ENCODE measurements at places on chromosomes 12 and 14.

DNA sequence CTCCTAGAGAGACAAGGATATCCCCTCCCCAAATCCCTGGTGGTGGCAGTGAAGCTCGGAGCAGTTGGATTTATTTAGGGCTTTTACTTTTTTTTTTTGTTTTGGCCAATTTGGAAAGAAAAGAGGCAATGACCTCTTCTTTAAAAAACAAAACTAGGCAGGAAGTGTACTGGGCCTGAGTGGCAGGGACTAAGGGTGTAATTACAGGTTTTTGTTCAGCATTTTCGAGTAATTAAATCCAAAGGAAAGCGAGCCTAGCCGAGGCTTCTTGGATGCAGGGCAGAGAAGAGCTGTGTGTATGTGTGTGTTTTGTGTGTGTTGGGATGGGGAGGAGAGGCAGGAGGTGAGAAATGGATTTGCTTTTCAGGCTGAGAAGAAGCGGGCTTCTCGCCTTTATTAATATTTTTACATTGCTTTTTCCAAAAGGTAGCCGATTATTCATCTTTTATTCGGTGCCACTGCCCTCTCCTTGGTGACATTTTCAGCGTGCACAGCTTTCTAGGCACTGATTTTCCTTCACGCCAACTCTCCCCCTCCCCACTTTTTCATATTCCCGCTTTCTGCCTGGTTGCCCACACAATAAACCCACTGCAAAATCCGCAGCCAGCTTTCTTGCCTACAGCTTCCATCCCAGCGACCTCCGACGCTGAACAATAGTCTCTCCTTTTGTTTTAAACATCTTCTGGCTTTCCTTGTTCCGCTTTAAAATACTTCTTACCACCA lies 8.9 kb upstream of the IRF2BPL start:
- no peak for DNase-seq

GRCh38 chr12:46818642-46819041 lies 7.2 kb downstream of the SLC38A4 start:
- no peak for DNase-seq

- peak; percentile 34 for DNase-seq
Measured at GRCh38 chr12:2876431-2877046, 435 bp downstream of the FOXM1 start.

DNA sequence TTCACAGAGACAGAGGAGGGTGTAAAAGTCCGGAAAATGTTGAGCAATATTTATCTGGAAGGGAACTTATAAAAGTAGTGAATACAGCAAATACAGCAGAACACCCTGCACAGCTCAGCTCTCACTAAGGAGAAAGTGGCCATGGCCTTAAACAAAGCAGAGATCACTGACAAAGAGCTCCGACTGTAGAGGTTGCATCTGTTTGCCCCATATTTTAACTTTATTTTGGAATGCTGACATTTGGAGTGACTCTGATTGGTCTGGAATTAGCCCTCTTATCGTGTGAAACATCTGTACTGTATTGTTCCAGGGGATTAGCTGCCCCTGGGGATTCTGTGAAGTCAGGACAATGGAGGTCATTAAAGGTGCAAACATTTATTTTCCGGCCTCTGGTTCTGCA lies 1275.7 kb upstream of the FLRT2 start:
- no peak for DNase-seq

DNA sequence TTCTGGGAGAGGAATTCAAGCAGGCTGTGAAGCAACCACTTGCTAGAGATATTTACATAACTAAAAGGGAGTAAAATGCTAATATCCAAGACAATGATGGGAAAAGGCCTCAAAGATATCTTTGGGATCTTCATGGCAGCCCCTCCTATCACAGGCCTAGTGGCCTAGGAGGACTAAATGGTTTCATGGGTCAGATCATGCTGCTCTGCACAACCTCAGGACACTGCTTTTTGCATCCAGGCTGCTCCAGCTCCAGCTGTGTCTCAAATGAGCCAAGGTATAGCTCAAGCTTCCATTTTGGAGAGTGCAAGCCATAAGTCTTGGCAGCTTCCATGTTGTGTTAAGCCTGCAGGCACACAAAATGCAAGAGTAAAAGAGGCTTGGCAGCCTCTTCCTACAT lies 195.6 kb upstream of the SSTR1 start:
- DNase-seq = no peak

DNA sequence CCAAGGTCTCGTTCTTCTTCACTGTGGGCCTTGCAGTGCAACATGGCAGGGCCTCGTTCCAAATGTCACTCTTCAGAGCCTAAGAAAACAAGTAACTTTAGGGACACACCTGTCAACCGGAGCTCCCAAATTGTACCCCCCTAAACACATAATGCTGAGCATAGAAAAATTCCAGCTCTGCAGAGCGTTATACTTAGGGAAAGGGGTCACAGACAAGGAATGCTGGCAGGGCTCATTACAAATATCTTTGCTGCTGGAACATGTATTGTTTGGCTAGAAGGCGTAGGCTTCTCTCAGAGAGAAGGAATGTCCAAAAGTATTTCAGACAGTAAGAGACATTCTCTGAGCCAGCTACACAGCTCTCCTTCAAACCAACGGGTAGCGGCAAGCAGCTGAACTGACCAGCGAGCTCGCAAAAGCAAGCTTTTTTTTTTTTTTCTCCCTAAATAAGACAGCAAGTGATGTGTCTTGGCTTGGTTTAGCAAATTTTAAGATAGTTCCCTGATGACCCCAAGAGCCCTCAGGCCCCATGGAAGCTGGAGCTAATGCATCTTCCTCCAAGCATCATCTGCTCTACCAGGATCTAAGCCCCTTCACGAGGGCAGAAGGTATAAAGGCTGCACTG lies 24.5 kb downstream of the SSH1 start:
- peak; percentile 43 for DNase-seq

GRCh38 chr14:92516966-92517506 lies 3.5 kb downstream of the RIN3 start:
- no peak for DNase-seq

DNA sequence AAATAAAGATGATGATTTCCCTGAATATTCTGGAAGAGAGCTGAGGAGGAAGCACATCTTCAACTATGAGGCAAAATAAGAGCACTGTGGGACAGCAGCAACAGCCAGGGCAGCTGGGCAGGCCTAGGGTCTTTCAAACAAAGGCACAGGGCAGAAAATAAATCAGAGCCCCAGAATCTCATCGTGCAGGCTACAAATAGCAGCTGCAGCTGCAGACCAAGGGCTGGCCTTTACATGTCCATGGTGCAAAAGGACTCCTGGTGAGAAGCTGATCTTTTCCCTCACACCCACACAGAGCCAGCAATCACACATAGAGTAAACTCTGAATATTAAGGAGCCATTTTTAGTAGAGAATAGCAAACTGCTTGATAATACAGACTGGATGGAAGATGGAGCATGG lies 13.6 kb upstream of the MYBPC1 start:
- DNase-seq = no peak

DNA sequence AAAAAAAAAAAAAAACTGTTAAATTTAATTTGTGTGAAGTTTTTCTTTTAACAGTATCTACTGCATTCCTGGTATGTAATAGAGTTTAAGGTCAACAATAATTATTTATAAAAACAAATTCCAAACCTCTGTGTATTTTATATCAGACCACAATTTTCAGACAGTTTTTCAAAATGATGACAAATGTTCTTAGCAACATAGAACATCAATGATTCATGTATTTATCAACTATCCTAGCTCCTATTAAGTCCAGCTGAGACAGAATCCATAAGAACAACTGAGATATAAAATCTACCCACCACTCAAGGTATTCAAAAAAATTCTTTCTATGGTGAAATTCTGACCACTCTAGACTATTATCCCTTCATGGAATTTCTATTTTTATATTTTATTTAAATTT lies 144.5 kb downstream of the EPS8 start:
- DNase-seq = no peak

- DNase-seq = peak; percentile 5
Measured at GRCh38 chr14:37340353-37340752, 142.6 kb downstream of the MIPOL1 start.

- no peak for DNase-seq
Measured at GRCh38 chr14:102013669-102014200, 49.4 kb downstream of the DYNC1H1 start.

GRCh38 chr12:100572184-100572583 lies 1.3 kb upstream of the GAS2L3 start:
- DNase-seq = no peak

GRCh38 chr12:109727039-109727723 lies 13.6 kb downstream of the FAM222A start:
- no peak for DNase-seq

- DNase-seq = no peak
Measured at GRCh38 chr12:84497819-84498218, 414.8 kb downstream of the SLC6A15 start.

DNA sequence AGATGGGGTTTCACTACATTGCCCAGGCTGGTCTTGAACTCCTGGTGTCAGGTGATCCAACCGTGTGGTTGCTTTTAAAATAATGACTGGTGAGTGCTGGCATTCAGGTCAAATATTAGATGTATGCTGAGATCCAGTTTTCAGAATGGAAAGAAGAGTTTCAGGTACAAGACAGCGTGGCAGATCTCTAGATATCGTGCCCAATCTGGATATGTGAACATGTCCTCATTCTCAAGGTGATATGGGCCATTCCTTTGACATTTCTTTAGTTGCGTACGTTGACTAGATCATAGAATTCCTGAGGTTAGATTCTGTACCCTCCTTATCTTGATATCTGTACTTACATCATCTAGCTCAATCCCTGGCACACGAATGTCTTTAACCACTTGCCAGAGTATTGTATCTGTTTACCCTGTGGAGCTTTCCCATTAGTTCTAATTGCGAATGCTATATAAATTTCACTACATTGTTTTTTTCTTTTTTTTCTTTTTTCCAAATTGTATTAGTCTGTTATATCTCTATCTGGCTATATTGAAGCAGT lies 80.2 kb downstream of the ANO6 start:
- DNase-seq = no peak

DNA sequence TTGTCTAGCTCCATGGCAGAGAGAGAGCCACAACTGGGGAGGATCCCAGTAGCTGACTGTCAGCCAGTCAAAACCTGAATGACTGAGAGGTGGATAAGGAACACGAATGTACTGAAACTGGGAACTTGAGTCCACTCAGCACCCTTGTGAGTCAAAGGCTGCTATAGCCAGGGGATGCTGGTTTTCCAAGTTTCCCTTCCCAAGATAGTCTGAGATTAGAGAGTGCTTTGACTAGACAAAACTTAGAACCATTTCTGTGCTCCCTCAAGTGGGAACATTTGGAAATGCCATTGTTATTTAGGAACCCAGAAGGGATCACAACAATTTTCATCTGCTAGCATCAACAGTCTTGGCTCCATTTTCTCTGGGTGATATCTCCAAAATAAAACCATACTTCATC lies 4.0 kb downstream of the PRKAG1 start:
- DNase-seq = peak; percentile 18

DNA sequence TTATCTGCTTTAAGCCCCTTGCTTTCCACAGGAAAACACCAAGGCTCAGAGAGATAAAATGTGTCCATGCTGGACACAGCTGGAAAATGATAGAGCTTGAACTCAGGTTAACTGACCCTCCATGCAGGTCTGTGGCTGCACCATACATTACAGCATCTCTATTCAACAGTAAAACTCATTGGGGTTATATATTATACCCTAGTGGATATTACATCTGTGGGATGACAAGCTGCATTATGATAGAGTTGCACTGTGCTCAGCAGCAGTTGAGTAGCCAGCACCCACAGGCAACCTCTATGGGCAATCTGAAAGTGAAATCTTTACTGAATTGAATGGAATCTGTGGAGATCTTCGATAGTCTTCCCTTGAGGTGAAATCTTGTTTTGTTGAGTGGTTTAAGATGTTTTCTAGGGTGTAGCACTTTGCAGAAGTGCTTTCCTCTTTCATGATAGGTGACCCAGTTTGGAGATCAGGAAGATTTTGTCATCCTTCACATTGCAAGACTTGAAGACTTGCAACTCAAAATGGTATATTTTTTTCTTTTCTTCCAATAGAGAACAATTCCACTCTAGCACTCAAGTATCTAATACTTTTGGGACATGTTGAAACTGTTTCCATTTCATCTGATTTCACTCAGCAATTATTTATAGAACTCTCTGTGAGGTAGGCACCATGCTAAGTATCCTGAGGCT lies 389.2 kb downstream of the RAD51B start:
- DNase-seq = no peak

- no peak for DNase-seq
Measured at GRCh38 chr12:31001581-31002360, 71.9 kb upstream of the DDX11 start.

DNA sequence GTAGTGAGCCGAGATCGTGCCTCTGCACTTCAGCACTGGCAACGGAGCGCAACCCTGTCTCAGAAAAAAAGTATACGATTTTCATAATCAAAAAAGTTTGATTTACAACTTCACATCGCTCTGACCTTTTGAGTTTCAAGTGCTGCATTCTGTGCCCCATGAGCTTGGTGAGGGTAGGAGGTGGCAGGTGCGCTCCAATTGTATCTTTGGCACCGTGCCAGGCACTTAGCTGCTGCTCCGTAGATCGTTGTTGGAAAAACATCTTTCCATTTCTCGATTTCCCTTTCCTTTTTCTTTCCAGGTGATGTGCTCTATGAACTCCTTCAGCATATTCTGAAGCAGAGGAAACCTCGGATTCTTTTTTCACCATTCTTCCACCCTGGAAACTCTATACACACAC lies 203.7 kb downstream of the ETV6 start:
- no peak for DNase-seq

GRCh38 chr12:2507814-2508213 lies 287.0 kb upstream of the FKBP4 start:
- no peak for DNase-seq

DNA sequence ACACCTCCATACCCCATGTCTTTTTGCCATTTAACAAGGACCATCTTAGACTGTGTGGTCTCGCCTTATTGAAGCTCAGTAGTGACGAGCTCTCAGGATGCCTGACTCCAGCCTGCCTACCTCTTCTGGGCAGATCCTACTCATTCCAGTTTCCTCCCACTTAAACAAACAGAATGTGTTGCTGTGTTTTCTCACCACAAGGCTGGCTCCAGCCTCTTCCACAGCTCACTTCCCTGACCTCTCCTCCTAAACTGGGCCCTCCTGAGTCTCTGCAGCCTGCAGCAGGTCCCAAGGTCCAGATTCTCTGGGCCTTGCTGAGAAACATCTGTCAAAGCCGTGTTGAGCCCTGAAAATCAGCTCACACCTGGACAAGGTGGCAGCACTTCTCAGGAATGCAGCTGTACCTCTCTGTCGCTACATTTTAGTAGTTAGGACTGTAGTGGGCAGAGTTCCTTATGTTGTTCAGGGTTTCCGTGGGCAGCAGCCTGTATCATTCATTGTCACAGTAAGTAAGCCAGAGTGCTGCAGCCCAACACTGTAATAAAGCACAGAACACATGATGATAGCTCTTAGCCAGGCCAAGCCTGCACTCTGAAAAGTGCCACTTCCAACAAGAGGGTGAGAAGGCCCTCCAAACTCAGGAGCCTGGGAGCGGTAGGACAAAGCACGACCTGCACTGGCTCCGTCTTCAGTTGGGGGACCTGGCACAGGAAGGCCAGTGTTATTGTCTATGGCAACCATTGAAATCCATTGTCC lies 68.5 kb downstream of the NKX2-1 start:
- DNase-seq = no peak

GRCh38 chr12:85923767-85924331 lies 49.8 kb downstream of the NTS start:
- no peak for DNase-seq

All from HT1080 (cell line).